Neural crest cell (in vitro differentiated cells): ENCODE measurements at places on chromosomes 3 and 15.

GRCh38 chr15:73313861-73314260, 54.9 kb downstream of the HCN4 start:
- DNase-seq = no peak

DNA sequence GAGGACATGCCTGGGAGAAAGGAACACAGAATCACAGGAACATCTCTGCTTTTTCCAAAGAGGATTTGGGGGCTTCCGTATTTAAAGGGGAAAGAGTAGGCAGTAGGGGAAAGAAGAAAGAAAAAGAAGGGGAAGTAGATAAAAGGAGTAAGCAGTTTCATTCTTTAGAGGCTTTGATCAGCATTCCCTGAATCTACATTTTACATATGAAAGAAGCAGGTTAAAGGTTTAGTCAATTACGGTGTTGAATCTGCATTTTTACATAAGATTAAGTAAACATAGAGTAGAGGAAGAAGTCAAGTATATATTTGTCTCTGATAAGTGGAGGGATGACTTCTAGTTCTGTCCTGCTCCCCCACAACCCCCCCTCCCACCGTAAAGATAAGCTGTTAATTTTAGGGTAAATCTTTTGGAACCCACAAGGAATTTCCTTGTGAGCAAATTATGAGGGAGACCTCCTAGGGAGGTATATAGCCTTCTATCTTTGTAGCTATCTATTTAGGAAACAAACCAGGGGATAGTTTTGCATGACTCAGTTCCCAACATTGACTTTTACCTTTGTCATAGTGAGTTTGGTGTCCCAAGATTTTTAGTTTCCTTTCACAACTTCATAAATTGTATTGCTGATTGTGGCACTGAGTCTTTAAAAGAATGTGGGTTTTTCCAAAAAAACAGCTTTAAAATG, 8.7 kb upstream of the P2RY12 start:
- no peak for DNase-seq

DNA sequence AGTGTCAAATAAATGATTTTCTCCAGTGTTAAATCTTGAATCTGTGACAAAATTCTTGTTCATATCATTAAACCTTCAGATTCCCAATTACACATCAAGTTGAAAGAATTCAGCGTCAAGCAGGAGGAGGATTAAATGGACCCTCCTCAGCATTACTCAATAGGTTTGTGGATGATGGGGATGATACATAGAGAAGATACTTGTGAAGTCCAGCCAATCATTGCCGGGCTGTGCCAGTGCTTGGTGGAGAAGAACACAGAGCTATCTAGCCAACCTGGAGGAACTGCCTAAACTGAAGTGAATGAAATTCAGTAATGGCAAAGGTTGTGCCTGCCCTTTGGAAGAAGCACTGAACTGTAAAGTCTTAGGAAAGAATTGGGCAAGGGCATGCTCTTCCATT, 47.0 kb upstream of the PRICKLE2 start:
- no peak for DNase-seq

- DNase-seq = no peak
These were observed 481.5 kb downstream of the LPP start for GRCh38 chr3:188635258-188636042.

- DNase-seq = no peak
These were observed 52.3 kb downstream of the KBTBD12 start for GRCh38 chr3:127967316-127967715.

GRCh38 chr3:141250828-141251227, 19.2 kb downstream of the PXYLP1 start:
- DNase-seq = no peak

- DNase-seq = no peak
These were observed 91.7 kb upstream of the PDZRN3 start for GRCh38 chr3:73716418-73716817.
